Midbrain (tissue), 1 donor: ENCODE measurements at places on chromosomes 12 and 14.

- DNase-seq = no peak
Measured at GRCh38 chr14:103858063-103858781, 10.8 kb upstream of the PPP1R13B start.

DNA sequence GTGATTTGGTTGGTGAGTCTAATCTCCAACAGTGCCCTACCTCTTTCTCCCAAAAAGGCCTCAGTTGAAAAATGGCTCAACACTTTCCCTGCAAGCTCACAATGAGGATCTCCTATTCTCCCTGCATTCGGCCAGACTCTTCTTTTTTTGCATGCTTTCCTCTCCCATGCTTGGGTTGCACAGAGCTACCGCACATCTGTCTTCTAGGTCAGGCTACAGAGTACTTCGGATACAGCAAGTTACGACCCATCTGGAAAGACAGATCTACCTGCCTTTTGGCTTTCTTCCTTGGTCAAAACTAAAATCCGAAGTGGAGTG lies 305 bp upstream of the SLC16A7 start:
- no peak for DNase-seq

- no peak for DNase-seq
Measured at GRCh38 chr12:4539167-4539870, 629 bp downstream of the RAD51AP1 start.

- DNase-seq = no peak
Measured at GRCh38 chr12:3456809-3457208, 34.2 kb upstream of the PRMT8 start.

- DNase-seq = peak; percentile 33
Measured at GRCh38 chr14:96863327-96863985, 66.3 kb downstream of the VRK1 start.

DNA sequence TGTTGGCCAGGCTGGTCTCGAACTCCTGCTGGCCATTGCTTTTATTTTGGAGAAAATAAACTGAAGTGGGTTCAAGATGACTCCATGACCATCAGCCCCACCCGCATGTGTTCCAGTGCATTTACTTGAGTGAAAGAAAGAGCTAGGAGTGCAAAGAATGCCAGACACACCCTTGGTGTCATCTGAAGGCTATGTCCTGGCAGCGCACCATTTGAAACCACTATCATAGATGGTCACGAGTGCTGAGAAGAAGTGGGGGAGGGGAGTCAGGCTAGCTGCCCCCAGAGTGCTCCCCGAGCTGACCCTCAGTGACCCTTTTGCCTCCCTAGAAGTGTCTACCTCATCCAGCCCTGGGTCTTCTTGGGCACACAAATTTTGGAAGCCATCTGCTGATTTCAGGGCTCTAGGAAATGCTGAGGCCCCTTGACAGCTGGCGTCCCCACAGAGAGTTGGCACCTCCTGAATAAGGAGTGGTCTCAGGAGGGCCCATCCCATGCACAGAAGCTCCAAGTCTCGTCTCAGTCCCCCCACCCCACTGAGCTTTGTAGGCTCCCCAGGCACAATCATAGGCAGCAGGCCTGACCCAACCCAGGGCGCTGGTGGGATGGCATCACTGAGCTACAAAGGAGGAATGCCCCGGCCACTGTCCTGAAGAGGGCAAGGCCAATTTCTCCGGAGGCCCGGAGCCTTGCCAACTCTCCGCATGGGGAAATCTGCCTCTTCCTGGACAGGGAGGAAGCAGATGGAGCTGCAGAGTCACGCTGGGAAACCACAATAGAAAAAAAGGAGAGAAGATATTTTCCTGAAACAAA lies 28.0 kb downstream of the PXN start:
- no peak for DNase-seq

- no peak for DNase-seq
Measured at GRCh38 chr12:96437171-96437445, 36.9 kb upstream of the CDK17 start.

GRCh38 chr14:80948291-80948690 lies 6.8 kb upstream of the CEP128 start:
- no peak for DNase-seq

DNA sequence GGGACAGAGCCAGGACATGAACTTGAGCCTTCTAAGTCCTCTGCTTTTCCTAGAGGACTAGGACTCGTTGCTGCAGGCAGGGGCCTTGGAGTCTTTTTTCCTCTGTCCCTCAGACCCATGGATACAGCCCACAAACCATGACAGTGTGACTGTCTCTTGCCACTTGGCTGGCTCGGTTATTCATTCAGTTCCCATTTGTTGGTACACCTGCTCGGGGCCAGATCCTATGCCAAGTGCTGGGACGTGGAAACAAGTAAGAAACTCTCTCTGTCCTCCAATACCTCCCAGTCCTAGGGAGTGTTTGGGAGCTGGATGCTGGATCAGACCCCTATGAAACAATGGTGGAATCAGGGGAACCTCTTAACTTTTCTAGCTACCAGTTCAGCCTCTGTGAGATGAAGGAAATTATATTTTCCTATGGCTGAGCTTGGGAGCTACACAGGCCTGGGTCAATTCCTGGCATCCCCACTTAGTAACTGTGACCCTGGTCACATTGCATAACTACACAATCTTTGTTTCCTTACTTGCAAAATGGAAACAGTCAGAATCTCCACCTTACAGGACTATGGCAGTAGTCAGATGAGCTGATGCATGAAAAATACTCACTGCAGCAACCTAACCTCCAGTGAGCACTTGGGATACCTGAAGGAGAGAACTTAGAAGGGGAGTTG lies 106.3 kb upstream of the VRK1 start:
- DNase-seq = no peak

DNA sequence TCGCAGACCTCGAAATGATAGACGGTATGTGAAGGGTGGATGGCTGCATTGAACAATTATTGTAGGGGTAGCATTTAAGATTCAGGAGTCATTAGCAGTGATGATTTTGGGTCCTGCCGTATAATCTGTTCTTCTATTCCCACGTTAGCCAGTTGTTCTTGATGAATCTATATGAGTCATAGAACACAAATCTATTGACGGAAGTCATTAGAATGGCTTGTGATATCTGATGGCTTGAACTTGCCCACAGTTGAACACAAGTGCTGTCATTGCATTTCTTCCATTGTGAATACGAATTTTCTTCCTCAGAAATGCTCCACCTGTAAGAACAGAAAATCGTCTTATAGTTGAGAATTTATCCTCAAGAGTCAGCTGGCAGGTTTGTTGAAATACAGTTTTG lies 1.9 kb downstream of the SRSF5 start:
- no peak for DNase-seq
